ENCODE measurements at places on chromosomes 16 and 17.

DNA sequence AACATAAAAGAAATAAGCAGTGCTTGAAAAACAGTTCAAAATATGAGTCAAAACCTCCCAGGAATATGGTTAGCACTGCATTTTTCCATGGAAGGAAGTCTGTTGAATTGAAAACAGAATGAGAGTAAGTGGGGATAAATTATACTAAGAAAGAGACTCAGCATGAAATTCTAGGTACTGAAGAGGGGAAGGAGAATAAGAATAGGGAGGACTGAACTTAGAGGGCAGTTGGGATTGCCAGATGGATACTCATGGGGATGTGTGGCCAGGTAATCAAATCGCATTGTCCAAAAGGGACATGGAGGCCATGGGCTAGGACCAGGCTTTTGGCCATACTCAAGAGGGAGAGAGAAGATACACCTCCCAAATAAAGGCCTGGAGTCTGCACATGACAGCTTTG is 247.9 kb downstream of the CDH13 start:
- H3K36me3 ChIP-seq, result no peaks in the 10 kb centered on the region
- no peak for DNase-seq
- no peak overlapping the region for H3K4me3 ChIP-seq
- H3K27me3 ChIP-seq, result no peaks in the 10 kb centered on the region
- no peak overlapping the region for H3K27ac ChIP-seq

DNA sequence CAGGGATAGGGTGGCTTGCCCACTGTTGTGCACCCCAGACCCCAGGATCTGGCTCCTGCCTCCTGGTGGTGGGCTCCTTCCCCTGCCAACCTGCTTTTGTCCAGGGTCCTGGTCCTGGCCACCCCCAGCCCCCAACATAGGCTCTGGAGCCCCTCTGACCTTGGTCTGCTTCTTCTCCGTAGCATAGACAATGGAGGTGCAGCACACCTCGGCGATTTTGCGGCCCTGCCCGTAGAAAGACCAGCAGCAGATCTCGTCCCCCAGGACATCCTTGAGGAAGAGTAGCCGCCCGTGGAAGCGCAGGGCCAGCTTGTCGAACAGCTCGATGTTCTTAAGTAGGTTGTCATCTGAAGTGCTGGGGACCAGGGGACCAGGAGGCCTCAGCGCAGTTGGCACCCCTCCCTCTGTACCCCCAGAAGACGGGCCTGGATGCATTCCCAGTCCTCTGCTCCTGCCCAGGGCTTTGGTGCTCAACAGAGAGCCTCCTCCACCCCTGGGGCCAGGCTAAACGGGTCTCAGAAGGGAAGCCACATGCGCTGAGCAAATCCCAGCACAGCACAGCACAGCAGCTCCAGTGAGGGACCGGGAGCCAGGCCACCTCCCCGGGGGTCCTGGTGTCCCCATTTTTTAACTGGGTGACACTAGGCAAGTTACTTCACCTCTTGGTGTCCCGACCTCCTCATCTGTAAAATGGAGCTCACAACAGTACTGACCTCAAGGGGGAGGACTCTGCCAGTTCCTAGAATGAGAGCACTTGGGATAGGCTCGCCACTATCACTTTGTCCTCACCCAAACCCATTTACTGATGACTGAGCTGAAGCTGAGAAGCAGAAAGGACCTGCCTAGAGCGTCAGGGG is 10.8 kb downstream of the ASPHD1 start:
- no peak overlapping the region for H3K4me3 ChIP-seq
- no peaks in the 10 kb centered on the region for H3K27me3 ChIP-seq
- H3K27ac ChIP-seq, result no peak overlapping the region
- no peak for DNase-seq
- H3K4me1 ChIP-seq, result no peaks in the 10 kb centered on the region
- H3K36me3 ChIP-seq, result peaks cover 52% of the 10 kb centered on the region

- no peak for DNase-seq
- no peaks in the 10 kb centered on the region for H3K36me3 ChIP-seq
- no peak overlapping the region for H3K27ac ChIP-seq
- H3K4me3 ChIP-seq, result no peak overlapping the region
- peaks cover 4% of the 10 kb centered on the region for H3K4me1 ChIP-seq
Measured at GRCh38 chr17:2869604-2870003, 73.4 kb downstream of the RAP1GAP2 start.

DNA sequence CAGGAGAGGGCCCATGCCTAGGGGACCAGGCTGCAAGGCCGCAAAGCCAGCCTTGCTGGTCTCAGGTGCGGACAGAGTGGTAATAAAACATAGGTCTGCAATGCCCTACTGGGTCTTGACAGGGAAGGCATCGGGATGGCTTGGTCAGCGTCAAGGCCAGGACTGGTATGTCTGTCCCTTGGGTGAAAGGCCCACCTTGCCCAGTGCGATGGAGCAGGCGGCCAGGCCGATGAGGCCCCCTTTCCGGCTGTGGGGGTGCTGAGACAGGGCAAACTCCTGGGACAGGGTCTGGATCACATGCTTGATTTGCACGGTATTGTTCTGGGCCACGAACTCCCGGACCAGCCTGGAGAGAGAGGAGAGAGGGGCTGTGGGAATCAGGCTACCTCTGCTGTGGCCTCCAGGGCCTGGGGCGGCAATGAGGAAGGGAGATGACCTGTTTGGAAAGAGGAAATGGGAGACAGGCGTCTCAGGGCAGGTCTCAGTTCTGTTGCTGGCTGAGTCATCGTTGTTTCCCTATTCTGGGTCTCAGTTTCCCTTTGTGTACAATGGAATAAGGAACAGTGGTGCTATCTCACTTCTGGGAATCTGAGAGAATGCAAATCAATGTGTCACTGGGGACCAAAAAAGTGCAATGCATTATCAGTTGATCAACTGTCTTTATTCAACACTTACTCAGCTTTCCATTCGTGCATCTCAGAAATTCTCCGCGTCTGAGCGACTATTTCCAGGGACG is 14.8 kb downstream of the VAC14 start:
- H3K4me3 ChIP-seq, result no peak overlapping the region
- no peak for DNase-seq
- H3K27ac ChIP-seq, result no peak overlapping the region

GRCh38 chr16:4317532-4318450 is 1.9 kb downstream of the GLIS2 start:
- no peaks in the 10 kb centered on the region for H3K27me3 ChIP-seq
- no peak for DNase-seq
- H3K4me3 ChIP-seq, result peak overlapping the region; percentile 63
- peaks cover 78% of the 10 kb centered on the region for H3K4me1 ChIP-seq
- peak overlapping the region; percentile 79 for H3K27ac ChIP-seq
- H3K36me3 ChIP-seq, result peaks cover 37% of the 10 kb centered on the region

GRCh38 chr16:19542138-19542821 is 13.2 kb upstream of the VPS35L start:
- no peaks in the 10 kb centered on the region for H3K4me1 ChIP-seq
- H3K27me3 ChIP-seq, result no peaks in the 10 kb centered on the region
- no peak overlapping the region for H3K27ac ChIP-seq

DNA sequence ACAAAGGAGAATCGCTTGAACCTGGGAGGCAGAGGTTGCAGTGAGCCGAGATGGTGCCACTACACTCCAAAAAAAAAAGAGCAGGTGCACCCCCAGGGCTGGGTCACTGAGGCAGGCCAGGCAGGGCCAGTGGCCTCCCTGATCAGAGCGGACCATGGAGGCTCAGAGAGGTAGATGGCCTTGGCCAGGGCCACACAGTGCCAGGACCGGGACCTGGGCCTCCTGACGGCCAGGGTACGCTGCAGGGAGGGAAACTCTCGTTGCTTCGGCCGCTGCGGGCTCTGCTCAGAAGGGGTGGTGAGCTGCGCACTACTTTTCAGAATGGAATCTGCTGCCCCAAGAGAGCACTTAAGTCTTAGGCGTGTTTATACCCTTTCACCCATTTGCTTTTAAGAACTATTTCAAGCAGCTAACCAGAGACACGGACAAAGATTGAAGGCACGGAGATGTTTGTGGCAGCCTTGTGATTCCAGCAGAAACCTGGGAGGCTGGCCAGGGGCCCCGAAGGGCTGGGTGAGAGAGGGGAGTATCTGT is 17.1 kb downstream of the MYO1C start:
- peaks cover 86% of the 10 kb centered on the region for H3K36me3 ChIP-seq
- H3K27me3 ChIP-seq, result no peaks in the 10 kb centered on the region
- DNase-seq, result no peak

All from spinal cord (tissue), 10 donors.